Bronchial epithelial cell (primary cell): ENCODE measurements at places on chromosomes 3 and 15. TPM values are rescaled to one million over a fixed set of nuclear protein-coding genes. Genes with fewer than 3 reads are reported as not detected.

- no peak for DNase-seq
These were observed 126.9 kb upstream of the STRIT1 start for GRCh38 chr3:155420406-155420805.

DNA sequence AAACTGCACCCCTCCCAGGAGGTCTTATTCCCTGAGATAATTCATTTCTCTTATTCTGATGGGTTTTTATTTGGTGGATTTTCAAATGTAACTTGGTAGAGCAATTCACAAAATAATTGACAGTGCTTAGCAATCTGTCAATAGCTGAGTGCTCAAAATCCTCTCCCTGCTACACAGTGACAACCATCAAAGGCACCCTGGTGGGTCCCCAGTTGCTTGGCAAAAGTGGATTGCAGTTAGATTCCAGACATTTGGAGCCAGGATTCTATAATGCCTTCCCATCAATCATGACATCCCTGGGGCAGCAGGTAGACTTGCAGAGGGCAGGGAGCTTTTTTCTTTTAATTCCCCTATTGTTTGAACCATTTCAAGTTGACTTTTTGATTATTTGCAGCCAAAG is 59.0 kb downstream of the FHIT start:
- no peak for DNase-seq

- peak; percentile 50 for DNase-seq
These were observed 35.9 kb downstream of the HMCES start for GRCh38 chr3:129314386-129315222.

- peak; percentile 69 for DNase-seq
These were observed 29.5 kb downstream of the C2CD4B start for GRCh38 chr15:62135532-62136134.

DNA sequence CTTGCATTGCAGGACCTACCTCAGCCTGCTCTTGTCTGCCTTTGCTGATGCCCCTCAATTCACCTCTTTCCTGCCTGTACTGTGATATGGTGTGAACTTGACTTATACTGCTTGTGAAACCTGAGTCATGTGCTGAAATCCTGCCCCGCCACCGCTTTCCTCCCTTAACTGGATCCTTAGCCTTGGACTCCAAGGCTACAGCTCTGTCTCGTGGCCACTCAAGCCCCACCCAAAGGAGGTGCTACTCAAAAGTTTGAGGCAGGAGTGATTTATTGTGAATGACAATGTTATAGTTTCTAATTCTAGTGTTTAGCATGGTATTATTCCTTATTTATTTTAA is 56.1 kb downstream of the MYZAP start:
- peak; percentile 32 for DNase-seq

- no peak for DNase-seq
These were observed 41.3 kb downstream of the METTL6 start for GRCh38 chr3:15385901-15386653.

DNA sequence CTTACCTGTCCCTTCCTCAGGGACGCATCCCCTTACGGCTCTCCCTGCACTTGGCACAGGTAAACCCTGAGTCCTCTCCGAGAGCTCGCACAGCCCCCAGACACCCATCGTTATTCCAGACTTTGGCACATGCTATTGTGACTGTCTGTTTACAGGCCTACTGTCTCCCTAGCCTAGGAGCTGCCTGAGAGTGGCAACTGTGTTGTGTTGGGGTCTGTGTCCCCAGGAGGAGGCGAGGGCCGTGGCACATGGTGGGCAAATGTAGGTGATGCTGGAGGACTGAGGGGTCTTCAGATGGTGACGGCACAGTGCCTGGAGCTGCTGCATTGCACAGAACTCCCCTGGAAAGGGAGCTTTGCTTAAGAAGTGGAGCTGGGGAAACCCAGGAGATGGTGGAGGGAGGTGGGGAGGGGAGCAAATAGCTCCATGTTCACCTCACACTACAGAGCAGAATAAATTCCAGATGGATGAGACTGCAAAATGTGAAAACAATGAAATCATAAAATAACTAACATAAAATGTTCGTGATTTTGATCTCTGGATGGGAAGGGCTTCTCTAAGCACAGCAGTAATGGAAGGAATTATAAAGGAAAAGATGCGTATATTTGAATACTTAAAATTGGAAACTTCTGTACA is 96.5 kb downstream of the SMAD6 start:
- DNase-seq: no peak

- no peak for DNase-seq
These were observed 8.8 kb downstream of the ADPRH start for GRCh38 chr3:119588112-119588511.

DNA sequence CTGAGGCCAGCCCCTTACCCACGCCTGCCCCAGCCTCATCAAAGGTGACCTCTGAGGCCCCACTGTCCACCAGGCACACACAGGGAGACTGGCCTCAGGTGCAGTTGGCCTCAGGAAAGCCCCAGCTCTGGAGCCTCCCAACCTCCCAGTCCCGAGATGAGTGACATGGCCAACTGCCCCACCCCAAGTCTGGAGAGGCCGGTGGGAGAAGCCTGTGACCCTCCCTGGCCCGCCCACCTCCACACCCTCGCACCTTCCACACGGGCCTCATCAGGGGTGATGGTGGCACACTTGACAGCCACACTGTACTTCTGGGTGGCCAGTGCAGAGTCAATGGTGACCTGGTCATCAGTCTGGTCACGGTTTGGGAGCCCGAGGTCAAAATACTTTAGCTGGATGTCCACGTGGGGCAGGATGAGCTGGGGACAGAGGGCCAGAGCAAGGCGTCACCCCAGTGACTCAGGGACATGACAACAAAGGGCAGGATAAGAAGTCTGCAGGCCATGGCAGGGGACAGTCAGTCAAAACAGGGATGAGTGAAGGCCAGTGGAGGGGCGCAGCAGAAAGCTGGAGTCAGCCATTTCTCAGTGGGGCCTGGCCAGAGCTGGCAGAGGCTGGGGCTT is 11.9 kb downstream of the IDH2 start:
- no peak for DNase-seq

DNA sequence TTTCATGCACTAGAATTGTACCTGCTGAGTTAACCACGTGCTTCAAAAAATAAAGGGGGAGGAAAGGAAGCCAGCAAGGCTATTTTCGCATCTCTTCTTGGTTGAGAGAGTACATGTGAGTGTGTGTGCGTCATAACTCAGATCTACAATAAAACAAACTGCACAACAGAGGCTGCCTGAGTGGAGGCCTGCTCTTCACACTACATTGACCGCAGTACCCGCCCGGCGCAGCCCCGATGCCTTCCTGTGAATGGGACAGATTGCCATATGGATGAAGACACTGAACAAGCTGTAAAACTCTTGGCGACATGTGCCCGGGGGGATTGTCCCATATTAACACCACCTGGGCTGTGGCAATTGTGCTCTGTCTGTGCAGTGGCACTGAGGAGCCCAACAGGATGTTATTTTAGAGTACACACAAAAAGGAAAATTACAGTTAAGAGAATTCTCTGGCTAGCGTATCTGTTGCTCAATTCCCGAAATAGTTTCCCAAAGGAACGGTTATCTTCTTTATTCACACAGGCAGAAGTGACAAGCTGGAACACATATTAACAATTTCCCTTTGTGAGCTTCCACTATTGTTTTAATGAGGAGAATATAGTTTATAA is 551.5 kb downstream of the FOXP1 start:
- no peak for DNase-seq

DNA sequence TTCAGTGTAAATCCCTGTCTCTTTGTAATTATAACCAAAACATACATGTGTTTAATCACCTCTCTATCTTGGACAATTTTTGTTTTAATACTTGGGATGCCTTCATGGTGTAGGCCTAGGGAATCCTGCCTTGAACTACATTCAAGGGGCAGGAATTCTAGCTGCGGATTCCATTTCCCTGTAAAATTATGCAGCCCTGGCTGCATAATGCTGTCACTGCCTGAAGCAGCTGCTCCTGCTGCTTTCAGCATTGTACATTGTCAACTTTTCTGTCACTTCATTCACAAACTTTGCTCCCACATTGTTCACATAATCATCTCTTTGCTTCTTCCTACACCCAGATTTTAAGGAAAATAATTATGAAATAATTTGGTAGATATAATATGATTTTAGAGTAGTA is 638.7 kb downstream of the RBMS3 start:
- no peak for DNase-seq

DNA sequence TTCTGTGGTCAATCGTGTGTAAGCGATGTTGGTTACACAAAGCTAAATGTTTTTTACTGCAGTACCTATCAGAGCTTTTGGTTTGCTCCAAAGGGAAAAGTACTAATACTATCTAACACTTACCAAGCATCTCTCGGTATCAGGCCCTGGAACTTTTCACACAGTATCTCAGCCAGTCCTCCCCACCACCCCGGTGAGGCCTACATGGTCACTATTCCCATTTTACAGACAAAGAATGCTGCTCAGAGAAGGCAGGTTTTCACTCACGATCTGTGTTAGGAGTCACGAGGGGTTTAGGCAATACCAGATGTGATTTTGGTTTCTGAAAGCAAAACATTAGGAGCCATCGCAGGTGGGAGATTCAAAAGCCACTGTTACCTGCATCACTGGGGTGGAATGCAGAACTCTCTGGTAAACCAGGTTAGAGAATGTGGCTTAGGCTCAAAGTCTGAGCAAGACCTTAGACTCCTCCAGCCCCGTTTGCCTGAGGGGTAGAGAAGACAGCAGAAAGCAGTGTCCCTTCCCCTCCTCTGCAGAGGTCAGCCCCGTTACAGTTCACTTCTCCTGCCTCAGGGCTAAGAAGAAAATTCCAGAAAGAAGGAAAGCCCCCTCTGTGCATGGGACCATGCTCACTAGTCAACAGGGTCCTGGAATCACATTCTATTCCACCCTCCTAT is 57.2 kb downstream of the XXYLT1 start:
- DNase-seq: no peak

DNA sequence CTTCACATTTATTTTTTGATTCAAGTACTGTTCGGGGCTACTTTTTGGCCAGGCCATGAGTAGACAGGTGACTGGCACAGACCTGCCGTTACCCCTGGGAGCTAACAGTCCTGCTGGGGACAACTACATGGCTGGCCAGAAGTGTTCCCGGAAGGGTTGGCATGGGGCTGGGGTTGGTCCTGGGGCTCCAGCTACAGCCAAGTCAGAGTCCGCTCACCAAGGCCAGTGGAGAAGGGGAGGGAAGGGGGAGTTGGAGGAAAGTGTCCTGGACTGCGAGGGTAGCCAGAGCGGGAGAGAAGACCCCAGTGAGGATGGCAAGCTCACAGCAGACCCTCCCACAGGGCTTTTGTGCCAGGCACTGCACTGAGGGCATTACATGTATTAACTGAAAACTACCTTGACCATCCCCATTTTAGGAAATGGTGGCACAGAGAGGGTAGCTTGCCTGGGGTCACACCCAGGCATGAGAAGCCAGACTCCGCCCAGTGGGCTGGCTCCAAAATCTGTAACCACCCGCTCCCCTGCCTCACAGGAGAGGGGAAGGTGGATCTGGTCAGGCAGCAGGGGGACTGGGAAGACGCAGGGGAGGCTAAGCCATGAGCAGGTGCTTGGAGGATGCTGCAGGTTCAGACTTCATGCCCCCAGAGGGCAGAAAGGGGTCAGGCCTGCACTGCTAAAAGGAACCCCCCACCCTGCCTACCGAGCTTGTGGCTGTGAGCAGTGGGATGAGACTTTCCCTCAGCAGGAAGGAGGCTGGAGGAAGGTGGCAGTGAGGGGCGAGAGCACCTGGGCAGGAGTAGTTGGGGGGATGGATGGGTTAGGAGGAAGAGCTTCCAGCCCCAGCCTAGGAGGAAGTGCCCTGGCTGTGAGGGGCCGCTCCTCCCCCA is 38.3 kb upstream of the ESYT3 start:
- no peak for DNase-seq

DNA sequence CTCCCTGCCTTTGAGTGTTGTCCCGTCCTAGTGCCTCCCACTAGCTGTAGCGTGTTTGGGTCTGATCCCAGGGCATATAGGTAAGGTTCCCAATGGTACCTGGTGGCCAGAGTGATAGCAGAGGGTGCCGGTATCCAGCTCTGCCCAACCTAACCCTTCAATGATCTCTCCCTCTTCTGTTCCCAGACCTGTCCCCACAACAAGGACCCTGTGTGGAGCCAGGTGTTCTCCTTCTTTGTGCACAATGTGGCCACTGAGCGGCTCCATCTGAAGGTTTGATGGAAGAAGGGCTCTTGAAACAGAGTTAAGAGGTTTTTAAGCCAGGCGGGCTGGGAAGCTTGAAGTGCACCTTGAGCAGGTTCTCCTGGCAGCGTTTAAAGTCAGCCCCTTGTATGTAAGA is 35.5 kb downstream of the ESYT3 start:
- no peak for DNase-seq

DNA sequence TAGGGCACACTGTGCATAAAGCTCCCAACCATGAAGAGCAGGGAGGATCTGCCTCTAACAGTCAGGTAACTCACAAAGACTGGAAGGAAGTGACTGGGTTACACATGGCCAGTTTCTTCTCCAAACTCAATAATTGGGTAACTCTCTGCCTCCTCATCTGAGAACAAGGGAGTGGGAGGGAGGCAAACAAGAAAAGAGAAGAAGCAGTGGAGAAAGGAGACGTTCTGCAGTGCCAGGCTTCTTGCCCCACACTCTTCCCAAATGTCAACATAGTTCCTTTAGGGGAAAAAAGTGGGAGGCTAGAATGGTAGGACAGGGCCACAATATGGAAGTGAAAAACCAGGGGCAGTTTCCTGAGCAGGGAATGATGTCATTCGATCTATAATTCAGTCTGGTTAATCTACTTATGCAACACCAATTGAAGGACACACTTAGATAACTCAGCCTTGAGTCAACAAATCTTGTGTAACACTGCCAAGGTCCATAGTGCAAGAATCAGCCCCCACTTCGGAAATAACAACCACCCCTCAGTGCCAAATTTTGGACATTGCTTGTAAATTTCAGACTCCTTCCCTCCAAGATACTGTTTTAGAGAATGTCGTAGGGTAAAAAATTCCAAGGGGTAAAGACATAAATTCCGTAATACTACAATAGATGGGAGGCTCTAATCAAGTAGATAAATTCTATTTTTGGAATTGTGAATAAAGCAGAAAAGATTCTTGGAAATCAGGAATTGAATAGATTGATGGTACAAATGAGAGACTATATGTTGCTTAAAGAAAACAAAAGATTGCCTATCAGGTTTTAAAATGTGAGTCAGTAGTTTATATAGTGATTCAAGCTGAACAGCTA is 143.0 kb downstream of the LPP start:
- peak; percentile 93 for DNase-seq

DNA sequence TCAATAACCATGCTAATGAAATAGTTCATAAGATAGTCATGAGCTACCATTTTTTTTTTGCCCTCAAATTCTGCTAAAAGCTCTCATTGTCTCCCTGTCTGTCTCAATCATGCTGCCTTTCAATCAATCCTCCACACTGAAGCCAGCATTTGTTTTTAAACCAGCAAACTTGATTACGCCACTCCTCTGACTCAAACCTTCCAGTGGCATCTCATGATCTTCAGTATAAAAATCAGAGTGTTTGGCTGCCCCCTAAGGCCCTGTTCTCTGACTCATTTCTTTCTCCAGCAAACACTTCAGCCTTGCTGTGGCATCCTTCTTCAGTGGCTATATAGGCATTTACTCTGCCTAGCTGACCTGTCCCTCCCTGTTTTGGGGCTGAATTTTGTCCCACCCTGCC is 36.0 kb upstream of the EOMES start:
- DNase-seq: peak; percentile 97

The MORF4L1 gene
- total RNA-seq: 216 and 296 TPM in 2 replicates

The CSPG4 gene
- total RNA-seq: 0.79 and 6.3 TPM in 2 replicates

The CD80 gene
- not detected in 2 replicates for total RNA-seq

The GOLGA8H gene
- 0.13 TPM in 1 of 2 replicates, not detected in the other for total RNA-seq

The LARP6 gene
- total RNA-seq: 41.1 and 42.1 TPM in 2 replicates

The POC1A gene
- total RNA-seq: 1.8 and 3.3 TPM in 2 replicates
